ENCODE measurements at places on chromosomes 2 and 18. TPM values are rescaled to one million over a fixed set of nuclear protein-coding genes. Genes with fewer than 3 reads are reported as not detected.

PTH2R gene
- not detected for total RNA-seq

CHRNA1 gene
- total RNA-seq = not detected

AMER3 gene
- total RNA-seq = not detected

REG1B gene
- total RNA-seq = not detected

PCARE gene
- not detected for total RNA-seq

FTCDNL1 gene
- 1.8 TPM for total RNA-seq

Data from activated CD8-positive, alpha-beta memory T cell treated with anti-CD3 and anti-CD28 coated beads, Interleukin-2, amount 10 ng/mL, durations not matched to agents 7 days and 5 days (primary cell).